ENCODE measurements at places on chromosomes 4 and X.
A peak's percentile ranks its signal among the peaks of the same experiment; 100 is the strongest.

DNA sequence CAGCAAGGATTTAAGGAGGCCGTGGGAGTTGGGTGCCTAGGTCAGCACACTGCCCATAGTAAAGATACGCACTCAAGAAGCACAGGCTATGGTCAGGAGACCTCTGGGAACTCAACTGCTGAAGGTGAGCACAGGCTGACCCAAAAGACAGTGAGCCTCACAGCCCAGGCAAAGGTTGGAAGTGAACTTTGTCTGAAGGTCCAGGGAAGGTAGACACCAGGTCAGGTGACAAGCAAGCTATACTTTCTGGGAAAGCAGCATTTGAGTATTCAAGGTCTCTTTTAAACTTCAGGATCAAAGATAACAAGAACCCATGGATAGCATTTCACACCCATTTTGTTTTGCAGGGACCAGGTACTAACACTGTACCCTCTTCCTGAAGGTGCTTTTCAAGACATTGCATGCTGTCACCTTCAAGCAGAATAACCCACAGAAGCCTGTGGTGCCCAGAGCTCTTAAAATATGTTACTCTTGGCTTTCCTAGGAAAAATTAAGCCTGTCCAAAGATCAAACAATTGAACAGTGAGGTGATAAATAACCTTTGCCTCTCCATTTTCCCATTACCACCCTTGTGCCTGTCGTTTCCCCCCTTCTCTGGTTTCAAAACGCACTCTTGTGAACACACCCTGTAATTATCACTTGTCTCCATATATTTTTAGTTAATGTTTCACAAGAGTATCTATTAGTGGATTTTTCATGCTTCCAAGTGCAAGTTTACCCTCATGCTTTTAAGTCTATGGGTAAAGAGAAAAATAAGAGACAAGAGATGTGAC lies 3.4 kb upstream of the S100G start:
- H3K27ac ChIP-seq, result no peak overlapping the region
- DNase-seq, result no peak
- no peaks in the 10 kb centered on the region for H3K27me3 ChIP-seq
- H3K4me1 ChIP-seq, result no peaks in the 10 kb centered on the region

DNA sequence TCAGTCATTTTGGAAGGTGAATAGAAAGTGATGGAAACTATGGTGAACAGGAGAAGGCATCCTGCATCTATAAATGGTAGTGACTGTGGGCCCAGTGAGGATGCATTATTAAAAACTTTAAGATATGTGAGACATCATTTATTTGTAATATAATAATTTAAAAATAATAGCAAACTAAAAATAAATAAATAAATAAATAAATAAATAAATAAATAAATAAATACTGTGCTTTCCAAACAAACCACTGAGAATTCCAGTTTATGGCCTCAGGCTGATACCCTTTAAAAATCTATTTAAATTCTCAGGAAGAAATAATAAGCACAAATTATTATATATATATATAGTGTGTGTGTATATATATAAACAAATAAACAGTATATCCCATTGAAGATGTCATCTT lies 248.0 kb upstream of the DCAF8L1 start:
- no peak overlapping the region for H3K4me3 ChIP-seq
- no peaks in the 10 kb centered on the region for H3K27me3 ChIP-seq
- H3K4me1 ChIP-seq, result no peaks in the 10 kb centered on the region
- no peak overlapping the region for H3K27ac ChIP-seq

DNA sequence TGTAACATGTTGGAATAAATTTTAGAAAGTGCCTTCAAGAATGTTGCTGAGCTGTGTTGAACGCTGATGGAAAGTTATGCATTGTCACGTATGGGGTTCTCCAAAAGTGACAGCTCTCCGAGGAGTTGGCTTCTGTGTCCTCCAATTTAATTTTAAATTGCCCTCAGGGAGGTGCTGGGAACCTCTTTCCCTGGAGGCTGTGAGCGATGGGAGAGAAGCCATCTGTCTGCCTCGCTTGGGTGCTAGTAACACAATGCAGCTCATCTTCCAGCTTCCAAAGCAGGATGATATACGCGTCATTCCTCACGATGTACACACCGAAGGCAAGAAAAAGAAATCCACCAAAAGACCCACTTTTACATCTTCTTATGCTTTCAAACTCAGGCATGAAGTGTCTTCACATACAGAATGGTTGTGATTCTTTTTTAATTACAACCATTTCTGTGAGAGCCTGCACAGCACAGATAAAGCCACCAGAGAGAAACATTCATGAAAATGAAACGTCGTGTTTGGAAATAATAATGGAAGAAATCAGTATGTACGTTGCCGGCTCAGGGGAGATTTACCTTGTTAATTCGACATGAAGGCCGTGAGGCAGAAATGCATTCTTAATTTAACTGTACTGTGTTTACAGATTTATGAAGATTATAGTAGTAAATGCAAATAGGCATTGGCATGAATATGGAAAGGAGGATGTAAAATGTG lies 218.9 kb downstream of the ASMT start:
- H3K4me3 ChIP-seq, result no peak overlapping the region
- no peaks in the 10 kb centered on the region for H3K36me3 ChIP-seq
- no peak overlapping the region for H3K27ac ChIP-seq
- no peak for DNase-seq
- no peaks in the 10 kb centered on the region for H3K4me1 ChIP-seq
- no peaks in the 10 kb centered on the region for H3K27me3 ChIP-seq

DNA sequence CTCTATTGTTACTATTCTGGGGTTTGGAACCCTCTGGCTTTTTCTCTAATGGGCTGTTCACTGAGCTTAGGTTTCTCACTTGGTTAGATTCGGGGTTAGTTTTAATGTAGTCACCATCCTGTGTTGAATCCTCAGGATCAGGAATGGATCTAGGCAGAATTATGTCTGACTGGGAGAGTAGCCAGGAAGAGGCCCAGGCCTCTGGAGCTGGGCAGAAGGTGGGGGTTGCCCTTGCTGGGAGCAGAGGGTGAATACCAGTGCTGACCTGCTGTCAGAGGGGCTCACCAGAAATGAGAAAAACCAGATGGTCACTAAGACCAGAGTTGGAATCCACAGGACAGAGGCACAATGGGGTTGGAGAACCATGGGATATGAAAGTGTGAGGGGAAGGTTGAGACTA lies 126.6 kb upstream of the SLC4A4 start:
- H3K36me3 ChIP-seq, result no peaks in the 10 kb centered on the region
- H3K27ac ChIP-seq, result peak overlapping the region; percentile 78
- no peak for DNase-seq
- H3K4me1 ChIP-seq, result peaks cover 56% of the 10 kb centered on the region
- no peak overlapping the region for H3K4me3 ChIP-seq
- H3K27me3 ChIP-seq, result no peaks in the 10 kb centered on the region

- no peaks in the 10 kb centered on the region for H3K27me3 ChIP-seq
- no peak overlapping the region for H3K27ac ChIP-seq
- no peaks in the 10 kb centered on the region for H3K4me1 ChIP-seq
- DNase-seq, result no peak
These were observed 19.8 kb upstream of the STOX2 start for GRCh38 chr4:183885205-183885720.

DNA sequence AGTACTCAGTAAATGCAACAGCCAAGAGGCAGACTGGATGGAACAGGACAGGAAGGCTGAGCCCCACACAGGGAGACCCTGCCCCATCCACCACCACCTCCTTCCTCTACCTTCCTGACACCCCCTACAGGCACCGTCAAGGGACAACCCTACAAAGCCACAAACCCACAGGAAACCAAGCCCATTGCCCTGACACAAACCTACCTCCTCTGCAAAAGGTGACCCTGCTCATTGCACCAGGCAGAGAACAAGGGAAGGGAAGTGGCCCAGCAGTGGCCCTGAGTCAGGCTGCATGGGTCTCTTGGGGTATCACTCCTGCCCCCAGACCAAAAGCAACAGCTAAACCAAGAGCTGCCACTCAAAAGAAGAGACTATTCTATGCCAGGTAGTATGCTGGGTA lies 21.0 kb downstream of the JAKMIP1 start:
- no peaks in the 10 kb centered on the region for H3K4me1 ChIP-seq
- no peak for DNase-seq
- no peak overlapping the region for H3K4me3 ChIP-seq

GRCh38 chr4:112857461-112857860 lies 192.0 kb upstream of the ANK2 start:
- no peak overlapping the region for H3K27ac ChIP-seq
- DNase-seq, result no peak
- H3K4me1 ChIP-seq, result no peaks in the 10 kb centered on the region

- no peaks in the 10 kb centered on the region for H3K27me3 ChIP-seq
- H3K4me1 ChIP-seq, result no peaks in the 10 kb centered on the region
- no peak overlapping the region for H3K4me3 ChIP-seq
- no peak overlapping the region for H3K27ac ChIP-seq
These were observed 3.9 kb upstream of the TMPRSS11B start for GRCh38 chr4:68249434-68249833.

- no peaks in the 10 kb centered on the region for H3K27me3 ChIP-seq
- no peaks in the 10 kb centered on the region for H3K4me1 ChIP-seq
- no peak overlapping the region for H3K4me3 ChIP-seq
- no peak overlapping the region for H3K27ac ChIP-seq
- no peaks in the 10 kb centered on the region for H3K36me3 ChIP-seq
These were observed 34.4 kb downstream of the AGTR2 start for GRCh38 chrX:116204932-116205331.

DNA sequence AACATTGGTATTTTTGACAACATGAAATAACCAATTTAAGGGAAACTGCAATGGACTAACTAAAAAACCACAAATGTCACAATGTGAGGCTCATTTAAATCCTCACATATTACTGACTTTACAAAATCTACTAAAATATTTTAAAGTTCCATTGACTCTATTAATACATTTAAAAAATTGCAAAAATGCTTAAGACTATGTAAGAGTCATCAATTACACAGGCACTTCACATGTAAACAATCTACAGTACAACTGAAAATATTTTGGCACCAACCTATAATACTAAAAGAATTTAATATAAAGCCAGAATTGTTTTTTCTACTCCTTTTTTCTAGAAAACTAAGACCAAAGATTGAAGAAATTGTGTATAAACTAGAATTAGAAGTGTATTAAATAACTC lies 76.8 kb upstream of the RBMXL3 start:
- H3K27ac ChIP-seq, result no peak overlapping the region
- peaks cover 4% of the 10 kb centered on the region for H3K27me3 ChIP-seq

GRCh38 chr4:31020363-31020762 lies 300.2 kb downstream of the PCDH7 start:
- DNase-seq, result no peak
- H3K27me3 ChIP-seq, result no peaks in the 10 kb centered on the region
- H3K27ac ChIP-seq, result no peak overlapping the region
- H3K36me3 ChIP-seq, result no peaks in the 10 kb centered on the region
- no peak overlapping the region for H3K4me3 ChIP-seq

DNA sequence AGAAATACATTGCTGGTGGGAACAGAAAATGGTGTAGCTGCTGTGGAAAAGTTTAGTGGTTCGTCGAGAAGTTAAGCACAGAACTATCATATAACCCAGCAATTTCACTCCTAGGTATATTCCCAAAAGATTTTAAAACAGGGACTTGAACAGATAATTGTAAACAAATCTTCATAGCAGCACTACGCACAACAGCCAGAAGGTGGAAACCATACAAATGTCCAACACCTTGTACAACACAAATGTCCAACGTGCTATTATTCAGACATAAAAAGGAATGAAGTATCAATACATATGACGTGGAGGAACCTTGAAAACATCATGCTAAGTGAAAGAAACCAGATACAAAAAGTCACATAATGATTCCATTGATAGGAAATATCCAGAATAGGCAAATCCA lies 37.9 kb downstream of the CUL4B start:
- no peak overlapping the region for H3K27ac ChIP-seq
- H3K27me3 ChIP-seq, result no peaks in the 10 kb centered on the region
- H3K4me3 ChIP-seq, result no peak overlapping the region
- no peak for DNase-seq
- no peaks in the 10 kb centered on the region for H3K4me1 ChIP-seq
- no peaks in the 10 kb centered on the region for H3K36me3 ChIP-seq

DNA sequence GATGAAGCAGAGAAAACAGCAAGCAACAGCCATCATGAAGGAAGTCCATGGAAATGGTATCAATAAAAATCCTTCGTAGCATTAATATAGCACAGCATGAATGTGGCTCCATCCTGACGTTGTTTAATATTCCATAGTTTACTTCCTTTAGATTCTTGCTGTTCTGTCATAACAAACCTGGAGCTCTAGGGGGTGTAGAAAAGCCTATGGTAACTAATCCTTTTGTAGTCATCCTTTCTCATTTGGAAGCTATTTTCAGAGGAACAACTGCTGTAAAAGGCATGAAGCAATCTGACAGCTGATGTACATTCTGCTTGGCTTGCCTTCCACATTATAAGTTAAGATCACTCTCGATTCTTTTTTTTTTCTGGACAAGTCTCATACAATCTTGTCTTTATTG lies 914 bp downstream of the MYOZ2 start:
- no peaks in the 10 kb centered on the region for H3K36me3 ChIP-seq
- H3K4me3 ChIP-seq, result no peak overlapping the region

DNA sequence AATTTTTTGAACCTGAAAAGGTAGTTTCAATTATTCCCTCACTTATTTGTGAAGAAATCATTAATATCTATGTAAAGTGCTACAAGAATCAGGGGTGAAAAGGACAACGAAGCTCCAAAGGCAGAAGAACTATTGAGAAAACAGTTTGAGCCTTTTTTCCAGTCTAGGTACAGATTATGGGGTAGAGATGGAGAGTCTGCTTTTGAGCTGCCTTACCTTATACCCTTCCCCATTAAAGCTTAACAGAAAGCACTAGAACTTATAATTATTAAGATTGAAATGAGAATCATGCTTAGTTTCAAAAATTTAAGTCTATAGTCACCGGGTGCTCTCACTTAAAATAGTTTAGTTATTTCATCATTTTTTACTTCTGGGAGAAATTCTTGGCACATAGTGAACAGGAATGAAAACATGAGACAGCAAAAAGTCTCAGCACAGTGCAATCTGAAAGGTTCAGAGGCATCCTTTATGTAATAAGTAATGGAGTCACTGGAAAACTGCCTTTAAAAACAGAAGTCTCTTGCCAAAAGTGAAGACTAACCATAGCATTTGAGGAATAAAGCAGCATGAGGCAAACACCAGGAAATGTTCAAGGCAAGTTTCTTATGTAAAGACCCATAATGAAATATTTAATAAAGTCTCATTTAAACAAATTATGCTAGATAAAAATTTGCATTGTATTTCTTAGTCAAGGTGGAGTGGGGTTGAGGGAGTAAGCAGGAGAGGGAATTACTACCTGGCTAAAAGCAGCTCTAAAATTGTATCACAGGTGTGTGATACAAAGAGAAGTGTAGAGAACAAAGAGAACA lies 5.1 kb upstream of the DCLK2 start:
- DNase-seq, result no peak
- H3K4me1 ChIP-seq, result no peaks in the 10 kb centered on the region
- H3K27ac ChIP-seq, result no peak overlapping the region
- no peaks in the 10 kb centered on the region for H3K36me3 ChIP-seq
- no peaks in the 10 kb centered on the region for H3K27me3 ChIP-seq

GRCh38 chrX:36480441-36480990 lies 527.6 kb upstream of the FAM47C start:
- no peak overlapping the region for H3K27ac ChIP-seq
- no peaks in the 10 kb centered on the region for H3K27me3 ChIP-seq
- no peaks in the 10 kb centered on the region for H3K4me1 ChIP-seq

- H3K27me3 ChIP-seq, result no peaks in the 10 kb centered on the region
- no peak for DNase-seq
- H3K4me3 ChIP-seq, result no peak overlapping the region
- H3K36me3 ChIP-seq, result no peaks in the 10 kb centered on the region
- no peak overlapping the region for H3K27ac ChIP-seq
These were observed 8.6 kb downstream of the GPM6B start for GRCh38 chrX:13808293-13808692.

GRCh38 chr4:11072999-11073398 lies 355.7 kb downstream of the HS3ST1 start:
- H3K27me3 ChIP-seq, result no peaks in the 10 kb centered on the region
- H3K4me1 ChIP-seq, result no peaks in the 10 kb centered on the region
- H3K36me3 ChIP-seq, result no peaks in the 10 kb centered on the region
- no peak for DNase-seq
